ENCODE measurements at places on chromosomes 12 and 14.

DNA sequence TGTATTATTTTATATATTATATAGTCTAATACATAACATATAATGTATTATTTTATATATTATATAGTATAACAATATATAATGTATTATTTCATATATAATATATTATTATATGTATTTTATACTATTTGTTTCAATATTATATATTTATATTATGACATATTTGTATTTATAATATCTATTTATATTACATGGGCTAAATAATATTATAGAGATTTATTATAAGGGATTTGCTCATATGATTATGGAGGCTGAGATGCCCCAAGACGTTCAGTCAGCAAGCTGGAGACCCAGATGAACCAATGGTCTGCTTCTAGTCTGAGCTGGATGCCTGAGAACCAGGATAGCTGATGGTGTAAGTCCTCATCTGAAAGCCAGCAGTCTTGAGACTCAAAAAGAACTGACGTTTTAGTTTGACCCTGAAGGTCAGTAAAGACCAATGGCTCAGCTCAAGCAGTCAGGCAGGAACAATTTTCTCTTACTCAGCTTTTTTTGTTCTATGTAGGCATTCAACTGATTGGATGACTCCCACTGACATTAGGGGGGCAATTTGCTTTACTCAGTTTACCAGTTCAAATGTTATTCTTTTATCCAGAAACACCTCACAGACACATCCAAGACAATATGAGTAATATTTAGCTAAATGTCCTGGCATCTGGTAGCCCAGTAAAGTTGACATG is 130.4 kb downstream of the FLRT2 start:
- no peak for DNase-seq

GRCh38 chr12:44117337-44117736 is 281.5 kb downstream of the TMEM117 start:
- DNase-seq: no peak

DNA sequence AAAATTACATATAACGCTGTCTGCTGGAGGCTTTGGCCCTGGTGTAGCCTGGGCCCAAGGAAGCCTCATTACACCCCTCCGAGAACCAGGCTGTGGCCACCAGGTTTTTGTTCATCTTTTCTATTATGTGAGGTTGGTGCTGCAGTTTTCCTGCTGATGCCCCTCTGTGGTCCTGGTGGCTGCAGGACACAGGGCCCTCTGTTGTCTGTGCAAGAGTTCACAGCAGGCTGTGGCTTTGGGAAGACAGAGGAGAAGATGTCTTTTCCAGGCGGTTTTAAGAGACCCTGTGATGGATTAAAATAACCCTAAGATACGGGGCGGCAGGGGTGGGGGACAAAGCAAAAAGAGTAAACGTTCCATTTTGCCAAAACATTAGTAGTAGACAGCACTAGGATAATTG is 121.5 kb downstream of the ADGRD1 start:
- DNase-seq: no peak

- no peak for DNase-seq
These were observed 13.8 kb upstream of the SCARB1 start for GRCh38 chr12:124877423-124877822.

DNA sequence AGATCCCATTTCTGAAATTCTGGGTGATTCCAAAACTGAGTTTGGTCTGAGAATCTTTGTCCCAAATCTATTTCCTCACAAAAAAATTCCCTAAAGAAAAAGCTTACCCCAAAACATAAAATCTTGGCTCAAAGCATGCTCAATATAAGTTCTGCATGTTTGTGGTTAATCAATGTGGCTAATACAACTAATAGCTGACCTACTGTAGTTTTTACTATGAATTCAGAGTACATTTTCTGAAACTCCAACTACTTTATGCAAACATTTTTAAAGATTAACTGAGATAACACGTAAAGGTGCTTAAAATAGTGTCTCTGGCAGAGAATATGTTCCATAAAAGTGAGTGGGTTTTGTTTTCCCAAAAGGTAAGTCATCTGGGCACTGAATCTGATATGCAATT is 133.1 kb downstream of the MED13L start:
- DNase-seq: no peak

- no peak for DNase-seq
These were observed at the start of gene MMP17 for GRCh38 chr12:131827961-131828534. MMP17 (plus strand) TSS chr12:131828393; CDS start chr12:131828495, 102 bp downstream.

DNA sequence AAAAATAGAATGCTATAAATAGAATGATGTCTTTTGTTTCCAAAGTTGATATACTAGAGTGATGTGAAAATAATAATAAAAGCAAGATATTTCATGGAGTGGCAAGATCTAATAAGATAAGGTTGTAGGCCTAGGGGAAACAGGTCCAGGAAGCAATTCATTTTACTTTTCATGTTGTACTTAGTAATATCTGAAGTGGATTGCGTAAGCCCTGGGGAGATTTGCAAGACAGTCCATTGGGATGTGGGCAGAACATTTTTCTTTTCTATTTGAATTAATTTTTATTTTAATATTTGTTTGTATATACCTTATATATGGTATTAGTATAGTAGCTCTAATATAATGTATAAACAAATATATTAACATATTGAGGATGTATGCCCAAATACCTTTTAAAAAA is 7.5 kb downstream of the NUBPL start:
- no peak for DNase-seq

GRCh38 chr14:53032161-53032803 is 81.4 kb upstream of the FERMT2 start:
- DNase-seq: no peak

DNA sequence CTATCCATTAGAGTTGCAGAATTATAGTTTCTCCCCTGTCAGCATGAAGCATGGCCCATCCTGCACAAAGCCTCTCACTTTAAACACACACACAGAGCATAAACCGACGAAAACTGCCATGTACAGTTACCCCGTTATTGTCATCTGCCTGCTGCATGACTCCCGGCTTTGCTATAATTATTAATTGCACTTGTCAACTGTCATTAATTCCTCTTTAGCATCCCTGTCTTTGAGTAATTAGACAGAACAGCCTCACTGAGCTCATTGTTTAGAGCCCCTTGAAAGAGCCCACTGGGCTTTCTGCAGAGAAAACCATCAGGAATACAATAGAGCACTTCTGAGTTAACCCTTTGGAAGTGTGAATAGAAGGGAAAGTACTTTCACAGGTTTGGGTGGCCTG is 307.2 kb upstream of the SOX5 start:
- no peak for DNase-seq

DNA sequence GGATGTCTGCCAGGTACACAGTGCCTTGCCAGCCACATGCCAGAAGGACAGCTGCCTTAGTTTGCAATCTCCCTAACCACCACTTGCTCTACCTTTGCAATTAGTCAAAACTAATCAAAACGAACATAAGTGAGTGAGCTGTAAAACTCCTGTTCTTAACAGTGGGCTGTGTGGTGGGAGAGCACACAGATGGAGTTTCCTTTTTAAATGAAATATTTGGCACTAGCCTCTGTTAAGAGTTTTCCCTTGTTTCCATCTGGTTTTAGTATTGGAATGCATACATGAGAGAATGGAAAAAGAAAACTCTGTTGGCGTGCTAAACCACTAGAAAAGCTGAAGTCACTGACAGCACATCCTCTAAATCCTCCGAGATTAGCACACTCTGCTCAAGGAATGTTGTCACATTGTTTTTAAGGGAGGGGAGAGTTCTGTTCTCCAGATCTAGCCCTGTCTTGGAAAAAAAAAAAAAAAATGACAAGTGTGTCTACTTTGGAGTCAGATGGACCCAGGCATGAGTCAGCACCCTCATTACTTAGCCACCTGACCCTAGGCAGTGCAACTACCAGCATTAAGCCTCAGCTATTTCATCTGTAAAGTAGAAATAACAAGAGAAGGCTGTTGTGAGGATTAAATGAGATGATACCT is 83.9 kb downstream of the STXBP6 start:
- DNase-seq: no peak

GRCh38 chr12:115811929-115812328 is 465.6 kb downstream of the MED13L start:
- DNase-seq: no peak

- DNase-seq: no peak
These were observed 369.0 kb downstream of the DIO2 start for GRCh38 chr14:79842270-79842669.

DNA sequence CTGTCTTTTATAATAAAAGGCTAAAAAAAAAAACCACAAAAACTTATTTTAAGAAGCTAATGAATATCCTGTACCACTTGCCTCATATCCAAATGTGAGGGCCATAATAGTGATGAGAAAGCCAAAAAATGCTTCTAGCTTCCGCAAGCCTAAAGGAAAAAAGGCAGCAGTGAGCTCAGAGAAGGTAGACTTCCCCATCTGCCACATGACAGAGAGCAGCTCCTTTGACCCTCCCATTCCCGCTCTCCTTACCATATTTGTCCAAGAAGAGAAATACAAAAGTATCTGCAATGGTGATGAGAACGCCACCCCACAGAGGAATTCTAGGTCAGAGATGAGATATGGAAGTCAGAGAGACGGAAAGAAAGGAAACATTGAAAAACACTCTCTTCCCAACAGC is 27.1 kb downstream of the SLC11A2 start:
- DNase-seq: no peak

- DNase-seq: no peak
These were observed 12.1 kb downstream of the ETV6 start for GRCh38 chr12:11661491-11662089.

DNA sequence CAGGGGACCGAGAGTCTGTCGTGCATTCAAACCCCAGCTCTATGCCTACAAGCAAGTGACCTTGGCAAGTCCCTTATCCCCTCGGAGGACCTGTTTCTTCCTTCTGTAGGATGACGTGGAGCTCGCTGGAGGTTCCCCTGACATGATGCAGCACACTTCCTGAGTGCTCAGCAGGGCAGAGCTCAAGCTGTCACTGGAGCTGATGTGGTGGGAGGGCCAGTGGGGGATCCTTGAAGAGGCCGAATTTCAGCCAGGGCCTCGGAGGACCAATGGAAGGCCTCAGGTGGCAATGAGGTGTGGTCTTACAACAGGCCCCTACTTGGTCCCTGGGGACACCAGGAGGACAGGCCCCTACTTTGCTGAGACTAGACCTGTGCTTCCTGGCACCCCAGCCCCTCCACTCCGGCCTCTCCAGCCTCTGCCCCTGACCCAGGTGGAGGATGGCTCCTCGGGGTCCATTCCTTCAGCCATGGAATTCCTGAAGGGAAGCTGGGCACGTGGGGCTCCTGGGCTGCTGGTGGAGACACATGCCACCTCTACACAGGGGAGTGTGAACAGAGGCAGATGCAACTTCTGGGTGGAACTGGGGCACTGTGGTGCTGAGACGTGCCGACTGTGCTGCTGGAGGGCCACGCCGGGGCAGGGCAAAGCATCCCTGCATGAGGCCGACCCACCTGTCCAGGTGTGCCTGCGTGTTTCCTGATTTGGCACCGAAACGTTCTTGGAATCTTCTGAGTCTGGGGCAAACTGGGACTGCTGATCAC is 18.7 kb upstream of the KIF26A start:
- DNase-seq: no peak

DNA sequence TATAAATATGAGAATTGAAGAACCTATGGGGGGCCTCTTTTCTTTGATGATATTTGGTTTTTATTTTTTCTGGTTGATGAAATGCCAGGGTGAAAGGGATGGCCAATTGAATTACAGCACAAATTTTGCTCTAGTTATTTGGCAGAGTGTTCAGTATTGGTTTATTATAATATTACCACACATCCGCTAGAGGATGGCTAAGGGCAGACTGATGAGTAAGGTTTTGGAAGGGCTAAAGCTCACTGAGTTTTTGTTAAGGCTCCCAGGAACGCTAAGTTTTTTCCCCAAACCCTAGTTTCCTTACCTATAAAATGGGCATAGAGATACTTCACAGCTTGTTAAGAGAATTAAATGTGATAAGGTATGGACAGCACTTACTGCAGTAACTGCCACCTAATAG is 34.3 kb upstream of the LRRC10 start:
- DNase-seq: no peak

DNA sequence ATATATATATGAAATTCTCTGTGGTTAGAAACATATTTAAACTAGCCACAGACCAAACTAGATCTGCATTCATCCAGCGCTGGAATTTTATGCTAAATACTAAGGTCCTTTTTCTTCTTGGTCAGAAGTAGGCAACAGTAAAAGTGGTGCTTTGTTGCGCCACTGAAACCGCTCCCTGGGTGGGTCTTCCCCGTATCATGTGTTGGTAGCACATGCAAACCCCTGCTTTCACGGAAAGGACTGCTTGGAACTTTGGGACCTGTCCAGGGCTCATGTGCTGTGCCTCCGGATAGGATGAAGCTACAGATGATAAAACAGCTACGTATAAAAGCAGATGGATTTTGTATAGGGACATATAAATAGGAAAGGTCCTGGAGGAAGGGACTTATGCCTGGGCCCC is 40.1 kb upstream of the COL2A1 start:
- no peak for DNase-seq

- no peak for DNase-seq
These were observed 183.4 kb downstream of the ESR2 start for GRCh38 chr14:64110802-64111201.

DNA sequence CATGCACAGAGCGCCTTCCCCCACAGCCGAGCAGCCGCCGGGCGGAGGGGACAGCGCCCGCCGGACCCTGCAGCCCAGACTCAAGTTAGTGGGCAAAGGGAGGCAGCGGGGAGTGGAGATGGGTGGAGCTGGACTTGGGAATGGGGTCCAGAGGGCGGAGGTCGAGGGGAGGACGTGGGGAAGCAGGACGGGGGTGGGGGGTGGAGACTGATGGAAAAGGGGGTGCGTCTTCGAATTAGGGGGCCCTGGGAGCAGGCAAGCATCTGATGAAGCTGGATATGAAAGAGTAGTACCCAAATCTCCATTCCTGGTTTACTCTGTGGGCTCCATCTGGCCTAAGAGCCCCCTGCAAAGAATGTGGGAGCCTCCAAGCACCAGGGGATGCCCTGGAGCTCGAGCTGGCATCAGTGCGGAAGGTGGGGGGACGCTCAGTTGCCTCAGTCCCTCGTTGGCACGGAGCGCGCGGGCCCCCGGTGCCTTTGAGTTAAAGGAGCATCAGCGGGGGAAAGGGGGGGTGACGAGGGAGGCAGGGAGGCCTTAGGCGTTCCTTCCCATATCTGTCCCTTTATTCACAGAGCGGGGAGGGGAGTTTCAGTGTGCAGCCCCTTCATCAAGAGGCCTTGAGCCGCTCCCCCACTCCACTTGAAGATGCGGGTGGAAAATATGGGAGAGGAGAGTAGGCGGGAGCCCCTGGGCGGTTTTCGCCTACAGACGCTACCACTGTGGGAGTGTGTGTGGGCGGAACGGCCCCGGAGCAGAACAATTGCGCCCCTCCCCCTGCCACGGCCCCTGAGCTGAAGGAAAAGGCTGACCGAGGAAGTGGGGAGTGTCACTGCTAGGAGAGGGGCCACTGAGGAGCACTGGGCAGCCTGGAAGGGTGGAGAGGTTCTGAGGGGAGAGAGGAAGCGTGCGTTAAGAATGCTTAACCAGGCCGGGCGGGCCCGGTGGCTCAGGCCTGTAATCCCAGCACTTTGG is 644 bp downstream of the NAB2 start:
- no peak for DNase-seq

GRCh38 chr12:108063192-108063591 is 65.9 kb upstream of the WSCD2 start:
- DNase-seq: no peak

DNA sequence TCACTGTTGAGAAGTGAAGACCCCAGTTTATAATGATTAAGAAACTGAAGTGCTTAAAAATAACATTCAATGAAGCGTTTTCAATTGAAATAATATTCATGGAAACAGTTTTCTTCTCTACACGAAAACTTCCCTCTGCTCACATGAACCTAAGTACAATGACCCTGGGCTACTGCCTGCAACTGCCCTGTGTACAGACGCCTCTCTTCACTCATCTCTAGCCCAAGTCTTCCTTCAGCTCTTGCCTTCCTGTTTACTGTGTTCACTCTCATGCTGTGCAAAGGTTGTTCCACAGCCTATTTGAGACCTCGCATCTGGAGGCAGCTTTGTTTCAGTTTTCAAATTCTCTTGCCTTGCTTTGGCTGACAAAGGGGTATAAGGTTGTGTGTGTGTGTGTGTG is 100.8 kb downstream of the GRIN2B start:
- no peak for DNase-seq
